DMS153 (cell line): ENCODE measurements at places on chromosomes 6 and 20.

GRCh38 chr6:170522565-170523183, 30.4 kb downstream of the PSMB1 start:
- no peak for DNase-seq

DNA sequence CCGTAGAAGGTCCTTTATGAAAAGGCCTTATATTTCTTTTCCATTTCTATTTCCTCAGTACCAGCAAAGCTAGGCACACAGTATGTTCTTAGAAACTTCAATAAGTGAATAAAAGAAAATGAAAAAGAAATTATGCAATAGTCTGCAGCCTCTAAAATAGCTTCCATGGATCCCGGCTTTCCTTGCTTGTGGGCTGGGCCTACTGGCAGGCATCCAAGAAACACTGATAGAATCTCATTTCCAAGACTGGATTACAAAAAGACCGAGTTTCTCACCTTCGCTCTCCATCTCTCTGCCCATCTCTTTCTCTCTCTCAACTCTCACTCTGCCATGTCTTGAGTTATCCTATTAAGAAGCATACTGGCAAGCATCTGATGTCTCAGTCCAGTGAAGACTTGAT, 187.5 kb upstream of the FKBP1C start:
- no peak for DNase-seq

- peak; percentile 98 for DNase-seq
These were observed 148.5 kb downstream of the HDGFL1 start for GRCh38 chr6:22717915-22718314.

GRCh38 chr6:136184738-136185137, 65.4 kb downstream of the MTFR2 start:
- no peak for DNase-seq

GRCh38 chr6:101232961-101233360, 160.5 kb upstream of the GRIK2 start:
- no peak for DNase-seq

- peak; percentile 81 for DNase-seq
These were observed 1025.4 kb upstream of the FLRT3 start for GRCh38 chr20:15362849-15363248.

- no peak for DNase-seq
These were observed 44.2 kb upstream of the ZMYND8 start for GRCh38 chr20:47400685-47401084.

GRCh38 chr6:170289180-170289931, 1.5 kb downstream of the DLL1 start:
- no peak for DNase-seq

- no peak for DNase-seq
These were observed 115.9 kb upstream of the AGPAT4 start for GRCh38 chr6:161389756-161390155.

- peak; percentile 48 for DNase-seq
These were observed 85.2 kb upstream of the PHACTR3 start for GRCh38 chr20:59518881-59519706.

DNA sequence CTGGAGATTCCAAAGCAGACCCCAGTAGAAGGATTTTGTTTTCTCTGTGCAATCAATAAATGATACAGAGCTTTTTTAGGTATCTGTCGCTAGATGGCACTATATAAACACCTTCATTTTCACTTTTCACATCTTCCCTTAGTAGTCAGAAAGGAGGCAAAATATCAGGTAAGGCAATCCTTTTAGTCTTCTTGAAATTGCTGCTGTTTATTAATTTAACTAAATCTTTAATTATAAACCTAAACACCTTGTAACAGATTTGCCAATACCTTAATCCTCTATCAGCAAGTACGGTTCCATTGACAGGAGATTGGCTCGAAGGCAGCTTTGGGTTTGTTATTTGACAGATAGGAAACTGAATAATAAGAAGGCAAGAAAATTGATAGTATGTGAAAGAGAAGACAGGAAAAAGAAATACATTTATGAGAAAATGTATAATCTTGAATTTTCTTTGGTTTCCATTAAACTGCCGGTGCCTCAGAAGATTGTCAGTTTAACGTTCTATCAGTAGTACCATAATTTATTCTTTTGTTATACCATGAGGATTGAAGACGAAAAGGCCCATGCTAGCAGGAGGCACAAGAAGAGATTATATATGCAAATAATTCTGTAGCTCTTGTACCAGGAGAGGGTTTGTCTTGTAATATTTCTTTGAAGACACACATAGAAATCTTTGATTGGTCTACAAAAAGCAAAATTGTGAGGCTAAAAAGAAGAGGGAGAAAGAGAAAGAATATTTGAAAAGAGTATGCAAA, 23.5 kb upstream of the IBTK start:
- peak; percentile 75 for DNase-seq

DNA sequence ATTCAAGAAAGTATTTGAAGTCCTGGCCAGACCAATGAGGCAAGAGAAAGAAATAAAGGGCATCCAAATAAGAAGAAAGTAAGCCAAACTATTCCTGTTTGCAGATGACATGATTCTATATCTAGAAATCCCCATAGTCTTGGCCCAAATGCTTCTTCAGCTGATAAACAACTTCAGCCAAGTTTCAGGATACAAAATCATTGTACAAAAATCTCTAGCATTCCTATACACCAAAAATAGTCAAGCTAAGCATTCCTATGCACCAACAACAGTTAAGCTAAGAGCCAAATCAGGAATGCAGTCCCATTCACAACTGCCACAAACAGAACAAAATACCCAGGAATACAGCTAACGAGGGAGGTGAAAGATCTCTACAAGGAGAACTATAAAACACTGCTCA, 60.1 kb upstream of the PHIP start:
- no peak for DNase-seq

- no peak for DNase-seq
These were observed 93.7 kb downstream of the NDUFAF5 start for GRCh38 chr20:13878566-13878965.

- no peak for DNase-seq
These were observed 36.0 kb downstream of the KCNK5 start for GRCh38 chr6:39193201-39193791.

DNA sequence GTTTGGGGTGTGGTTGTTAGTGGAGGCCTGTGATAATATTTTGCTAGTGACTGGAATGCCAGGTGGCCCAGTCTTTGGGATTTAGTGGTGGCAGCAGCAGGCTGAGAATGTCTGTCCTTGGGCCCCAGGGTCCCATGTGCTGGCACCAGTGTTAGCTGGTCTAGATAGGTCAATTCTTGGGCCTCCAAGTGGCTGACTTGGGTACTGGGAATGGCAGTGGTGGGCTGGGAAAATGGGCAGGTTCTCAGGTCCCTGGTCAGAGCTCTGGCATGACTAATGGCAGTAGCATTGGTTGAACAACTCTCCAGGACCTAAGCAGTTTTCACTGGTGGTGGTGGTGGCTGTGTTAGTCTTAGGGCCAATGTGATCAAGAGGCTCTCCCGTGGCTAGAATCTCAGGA, 50.3 kb downstream of the OLIG3 start:
- no peak for DNase-seq

DNA sequence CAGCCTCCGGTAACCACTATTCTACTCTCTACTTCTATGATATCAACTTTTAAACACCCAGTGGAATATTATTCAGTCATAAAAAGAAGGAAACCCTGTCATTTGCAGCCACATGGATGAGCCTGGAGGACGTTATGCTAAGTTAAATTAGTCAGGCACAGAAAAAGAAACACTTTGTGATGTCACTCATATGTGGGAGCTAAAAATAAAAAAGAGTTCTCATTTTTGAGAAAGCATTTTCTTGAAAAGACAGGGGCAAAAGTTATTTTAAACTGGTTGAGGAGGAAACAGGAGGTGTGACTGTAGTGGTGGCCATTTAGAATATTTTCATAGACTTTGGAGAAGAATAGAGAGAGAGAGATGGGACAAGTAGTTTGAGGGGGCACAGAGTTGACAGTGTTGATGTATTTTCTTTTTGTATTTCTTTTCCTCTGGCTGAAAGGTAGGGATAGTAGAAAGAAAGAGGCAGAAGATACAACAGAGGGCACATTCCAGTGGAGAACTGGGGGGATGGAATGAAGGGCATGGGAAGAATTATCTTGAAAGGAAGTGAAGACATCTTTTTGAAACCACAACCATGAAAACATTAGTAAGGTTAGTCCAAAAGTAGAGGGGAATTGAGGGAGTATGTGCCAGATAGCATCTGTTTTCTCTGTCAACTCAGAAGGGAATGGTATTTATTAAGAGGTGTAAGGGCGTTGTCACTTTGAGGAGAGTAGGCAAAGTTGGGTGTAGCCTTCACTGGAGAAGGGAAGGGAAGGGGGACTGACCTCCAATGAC, 181.3 kb upstream of the GMDS start:
- no peak for DNase-seq

DNA sequence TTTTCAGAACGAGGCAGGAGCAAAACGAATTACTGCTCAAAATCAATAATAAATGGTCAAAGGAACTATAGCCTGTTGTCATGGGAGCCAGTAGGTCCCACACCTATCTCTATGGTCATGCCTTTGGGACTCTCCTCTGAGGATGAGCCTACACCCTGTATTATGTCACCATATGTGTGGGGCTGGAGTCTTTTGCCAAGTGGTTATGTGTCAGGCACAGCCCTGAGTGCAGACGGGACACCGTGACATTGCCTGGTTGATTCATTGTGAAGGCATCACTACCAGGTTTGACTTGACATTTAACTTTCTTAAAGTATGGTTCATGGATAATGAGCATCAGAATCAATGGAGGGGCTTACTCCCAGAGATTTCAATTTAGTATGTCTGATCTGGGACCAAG, 23.6 kb downstream of the BMP6 start:
- no peak for DNase-seq

GRCh38 chr6:168778201-168778600, 337.2 kb downstream of the SMOC2 start:
- DNase-seq: no peak

DNA sequence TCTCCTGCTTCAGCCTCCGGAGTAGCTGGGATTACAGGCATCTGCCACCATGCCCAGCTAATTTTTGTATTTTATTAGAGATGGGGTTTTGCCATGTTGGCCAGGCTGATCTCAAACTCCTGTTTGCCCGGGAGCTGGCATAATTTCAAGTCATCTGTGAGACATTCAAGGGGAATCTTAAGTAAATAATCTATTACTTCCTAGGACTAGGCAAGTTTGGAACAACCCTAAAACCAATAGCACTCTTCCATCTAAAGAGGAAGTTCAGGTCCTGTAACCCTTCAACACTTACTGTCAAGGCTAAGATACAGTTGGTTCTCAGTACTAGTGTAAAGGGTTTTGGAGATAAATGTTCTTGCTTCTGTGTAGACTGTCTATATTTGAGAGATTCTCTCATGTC, 267.8 kb upstream of the IRAK1BP1 start:
- no peak for DNase-seq

DNA sequence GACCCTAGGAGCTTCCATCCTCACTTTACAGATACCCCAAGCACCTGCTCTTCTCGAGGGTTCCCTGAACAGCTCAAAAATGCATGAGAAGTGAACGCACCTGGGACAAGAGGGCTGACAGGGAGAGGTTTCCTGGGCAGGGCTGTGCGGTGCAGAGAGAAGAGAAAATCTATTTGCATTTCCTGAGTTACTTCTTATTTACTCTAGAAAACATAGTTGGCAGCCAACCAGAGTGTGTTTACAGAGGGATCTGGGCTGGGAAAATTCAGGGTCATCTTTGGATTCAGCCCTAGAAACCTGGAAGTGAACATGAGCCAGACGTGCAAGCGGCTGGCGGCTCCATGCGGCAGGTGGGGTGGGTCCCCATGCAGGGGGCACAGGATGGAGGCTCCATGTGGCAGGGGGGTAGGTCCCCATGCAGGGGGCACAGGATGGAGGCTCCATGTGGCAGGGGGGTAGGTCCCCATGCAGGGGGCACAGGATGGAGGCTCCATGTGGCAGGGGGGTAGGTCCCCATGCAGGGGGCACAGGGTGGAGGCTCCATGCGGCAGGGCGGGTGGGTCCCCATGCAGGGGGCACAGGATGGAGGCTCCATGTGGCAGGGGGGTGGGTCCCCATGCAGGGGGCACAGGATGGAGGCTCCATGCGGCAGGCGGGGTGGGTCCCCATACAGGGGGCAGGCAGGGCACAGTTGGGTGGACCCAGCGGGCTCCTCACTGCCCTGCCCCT, 342.0 kb downstream of the TAF4 start:
- peak; percentile 44 for DNase-seq

- DNase-seq: no peak
These were observed 41.5 kb downstream of the BEND6 start for GRCh38 chr6:56996401-56996800.

GRCh38 chr6:2529211-2529719, 221.5 kb downstream of the MYLK4 start:
- DNase-seq: no peak

GRCh38 chr6:53815381-53816119, 20.7 kb downstream of the LRRC1 start:
- no peak for DNase-seq
